ENCODE measurements at places on chromosomes 4 and X.

DNA sequence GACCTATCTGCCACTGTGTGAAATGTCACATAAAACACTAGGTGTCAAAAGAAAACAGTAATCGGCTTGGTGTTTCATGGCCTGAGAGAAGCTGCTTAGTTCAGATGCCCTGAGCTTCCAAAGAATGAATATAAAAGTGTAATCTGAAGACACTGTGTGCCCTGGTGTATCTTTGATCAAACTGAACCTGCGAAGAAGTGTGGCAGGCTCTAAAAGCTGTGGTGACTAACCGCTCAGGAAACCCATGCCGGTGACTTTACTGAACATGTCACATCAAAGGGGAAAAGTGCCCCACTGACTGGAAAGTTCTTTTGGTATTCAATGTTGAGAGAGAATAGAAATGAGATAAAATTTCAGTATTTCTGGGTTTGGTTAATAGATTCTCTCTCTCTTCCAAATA, 89.1 kb downstream of the CLCN4 start:
- DNase-seq: no peak

DNA sequence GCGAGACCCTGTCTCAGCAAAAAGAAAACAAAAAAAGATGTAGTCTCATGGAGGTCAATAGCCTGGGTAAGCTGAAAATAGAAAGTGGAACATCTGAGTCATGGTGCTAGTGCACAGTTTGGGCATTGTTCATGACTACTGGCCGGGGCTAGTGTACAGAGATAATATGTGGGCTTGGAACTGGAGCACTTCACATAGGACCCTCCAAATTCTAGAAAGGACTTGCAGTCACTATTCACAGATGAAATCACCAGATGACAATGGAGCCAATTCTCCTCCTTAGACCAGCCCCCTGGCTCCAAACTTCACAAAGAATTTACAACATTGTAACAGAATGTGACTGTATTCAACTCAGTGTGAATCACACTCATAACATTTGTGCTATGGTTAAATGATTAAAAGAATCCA, 367.8 kb upstream of the SLC7A11 start:
- DNase-seq: peak; percentile 78

GRCh38 chr4:148004228-148004857, 272.5 kb downstream of the ARHGAP10 start:
- DNase-seq: peak; percentile 55

DNA sequence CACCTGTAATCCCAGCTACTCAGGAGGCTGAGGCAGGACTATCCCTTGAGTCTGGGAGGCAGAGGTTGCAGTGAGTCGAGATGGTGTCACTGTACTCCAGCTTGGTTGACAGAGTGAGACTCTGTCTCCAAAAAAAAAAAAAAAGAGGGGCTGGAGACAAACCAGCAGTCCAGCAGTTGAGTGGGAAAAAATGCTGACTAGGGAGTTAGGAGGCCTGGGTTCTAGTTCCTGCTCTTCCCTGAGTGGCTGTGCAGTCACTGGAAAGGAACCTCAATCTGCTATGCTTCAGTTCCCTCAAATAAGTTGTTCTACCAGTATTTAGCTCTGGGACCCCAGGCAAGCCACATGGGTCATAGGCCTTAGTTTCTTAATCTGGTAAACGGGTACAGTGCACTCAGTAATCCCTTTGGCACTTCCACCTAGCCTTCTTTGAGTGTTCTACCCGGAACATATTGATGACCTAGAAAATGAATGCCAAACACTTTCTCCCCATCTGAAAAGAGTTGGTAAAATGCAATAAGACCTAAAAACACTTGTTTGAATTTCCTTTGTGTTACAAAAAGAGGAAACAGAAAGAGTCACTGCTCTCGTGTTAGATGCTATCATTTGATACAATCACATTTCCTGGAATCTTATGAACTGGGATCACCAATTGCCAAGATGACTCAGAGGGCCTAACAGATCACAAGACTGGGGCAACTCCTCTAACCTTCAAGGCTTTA, 99.3 kb upstream of the EGFL6 start:
- peak; percentile 67 for DNase-seq

- DNase-seq: no peak
Measured at GRCh38 chr4:37876156-37876555, 14.7 kb upstream of the TBC1D1 start.

DNA sequence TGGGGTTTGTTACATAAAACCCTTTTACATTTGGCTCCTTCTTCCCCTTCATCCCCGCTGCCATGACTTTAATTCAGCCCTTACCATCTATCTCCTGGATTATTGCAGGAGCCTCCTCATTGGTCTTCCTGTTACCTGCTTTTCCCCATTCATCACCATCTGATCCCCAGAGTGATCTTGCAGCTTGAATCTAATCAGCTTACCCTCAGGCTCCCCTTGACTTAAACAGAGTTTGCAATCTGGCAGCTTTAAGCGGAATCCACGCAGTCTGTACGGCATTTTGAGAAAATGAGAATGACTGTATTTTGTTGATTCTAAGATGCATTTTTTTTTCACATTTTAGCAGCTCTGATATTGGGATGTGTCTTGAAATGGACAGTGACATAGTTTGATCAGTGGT, 14.9 kb upstream of the PPEF1 start:
- no peak for DNase-seq

- no peak for DNase-seq
Measured at GRCh38 chr4:8910100-8910821, 38.6 kb upstream of the HMX1 start.

DNA sequence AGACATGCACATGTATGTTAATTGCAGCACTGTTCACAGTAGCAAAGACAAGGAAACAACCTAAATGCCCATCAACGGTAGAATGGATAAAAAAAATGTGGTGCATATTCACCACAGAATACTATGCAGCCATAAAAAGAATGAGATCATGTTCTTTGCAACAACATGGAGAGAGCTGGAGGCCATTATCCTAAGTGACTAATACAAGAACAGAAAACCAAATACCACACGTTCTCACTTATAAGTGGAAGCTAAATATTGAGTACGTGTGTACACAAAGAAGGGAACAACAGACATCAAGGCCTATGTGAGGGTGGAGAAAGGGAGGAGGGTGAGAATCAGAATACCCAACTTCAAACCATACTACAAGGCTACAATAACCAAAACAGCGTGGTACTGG, 17.4 kb upstream of the LNX1 start:
- no peak for DNase-seq

GRCh38 chr4:8732092-8732491, 139.5 kb downstream of the CPZ start:
- no peak for DNase-seq

DNA sequence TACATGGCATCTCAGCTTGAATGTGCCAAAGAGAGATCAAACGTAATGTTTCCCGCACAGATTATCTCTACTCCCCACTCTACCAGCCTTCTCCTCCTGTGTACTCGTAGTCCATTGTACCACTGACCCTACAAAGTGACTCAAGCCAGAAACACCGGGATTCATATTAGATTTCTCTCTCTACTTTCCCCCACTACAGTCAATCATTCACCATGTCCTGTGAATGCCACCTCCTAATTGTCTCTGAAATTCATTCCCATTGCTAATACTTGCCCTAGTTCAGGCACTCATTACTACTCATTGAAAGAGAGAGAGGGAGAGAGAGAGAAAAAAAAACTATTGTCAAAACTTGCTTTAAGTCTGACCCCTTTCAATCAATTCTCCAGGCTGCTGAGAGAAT, 78.2 kb upstream of the LHFPL1 start:
- DNase-seq: no peak

DNA sequence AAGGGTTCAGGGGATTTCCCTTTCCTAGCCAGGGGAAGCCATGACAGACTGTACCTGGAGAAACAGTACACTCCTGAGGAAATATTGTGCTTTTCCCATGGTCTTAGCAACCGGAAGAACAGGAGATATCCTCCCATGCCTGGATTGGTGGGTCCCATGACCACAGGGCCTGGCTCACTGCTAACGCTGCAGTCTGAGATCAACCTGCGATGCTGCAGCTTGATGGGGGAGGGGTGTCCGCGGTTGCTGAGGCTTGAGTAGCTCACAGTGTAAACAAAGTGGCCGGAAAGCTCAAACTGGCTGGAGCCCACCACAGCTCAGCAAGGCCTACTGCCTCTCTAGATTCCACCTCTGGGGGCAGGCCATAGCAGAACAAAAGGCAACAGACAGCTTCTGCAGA, 819.5 kb downstream of the TECRL start:
- DNase-seq: no peak

DNA sequence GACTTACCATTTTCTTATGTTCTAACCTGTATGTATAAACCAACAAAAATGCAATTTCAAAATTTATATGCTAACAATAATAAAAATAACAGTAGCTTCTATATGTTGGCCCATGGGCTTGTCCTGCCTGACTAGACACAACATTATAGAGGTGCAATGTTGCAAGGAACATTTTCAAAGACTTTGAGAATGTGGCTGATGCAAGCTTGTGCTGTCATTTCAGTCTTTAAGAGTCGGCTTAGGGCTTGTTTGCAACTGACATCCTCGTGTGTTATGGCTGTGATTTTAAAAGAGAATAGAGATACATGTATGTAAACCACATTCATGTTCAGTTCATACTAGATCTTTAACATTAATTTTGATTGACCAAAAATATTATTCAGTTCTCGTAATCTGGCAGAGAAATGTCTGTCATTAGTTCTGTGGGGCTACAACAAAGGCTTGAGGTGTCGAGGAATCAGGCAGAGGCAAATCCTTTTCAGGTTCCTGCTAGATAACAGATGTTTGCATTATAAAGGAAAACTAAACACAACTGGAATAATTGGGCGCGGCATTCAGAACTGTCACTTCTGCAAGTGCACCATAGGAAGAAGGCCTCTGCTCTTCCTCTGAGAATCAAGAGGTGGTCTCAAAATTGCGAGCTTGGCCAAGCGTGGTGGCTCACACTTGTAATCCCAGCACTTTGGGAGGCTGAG, 13.1 kb downstream of the TMSB4X start:
- DNase-seq: peak; percentile 55

DNA sequence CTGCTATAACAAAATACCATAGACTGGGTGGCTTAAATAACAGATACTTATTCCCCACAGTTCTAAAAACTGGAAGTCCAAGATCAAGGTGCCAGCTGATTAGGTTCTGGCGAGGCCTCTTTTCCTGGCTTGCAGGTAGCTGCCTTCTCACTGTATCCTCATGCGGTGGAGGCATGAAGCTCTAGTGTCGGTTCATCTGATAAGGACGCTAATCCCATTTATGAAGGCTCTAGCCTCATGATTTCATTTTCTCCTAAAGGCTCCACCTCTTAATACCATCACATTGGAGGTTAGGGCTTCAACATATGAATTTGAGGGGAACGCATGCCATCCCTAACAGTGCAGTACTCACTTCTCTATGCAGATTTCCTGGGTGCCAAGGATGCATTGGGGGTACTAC, 57.9 kb upstream of the STIM2 start:
- no peak for DNase-seq

DNA sequence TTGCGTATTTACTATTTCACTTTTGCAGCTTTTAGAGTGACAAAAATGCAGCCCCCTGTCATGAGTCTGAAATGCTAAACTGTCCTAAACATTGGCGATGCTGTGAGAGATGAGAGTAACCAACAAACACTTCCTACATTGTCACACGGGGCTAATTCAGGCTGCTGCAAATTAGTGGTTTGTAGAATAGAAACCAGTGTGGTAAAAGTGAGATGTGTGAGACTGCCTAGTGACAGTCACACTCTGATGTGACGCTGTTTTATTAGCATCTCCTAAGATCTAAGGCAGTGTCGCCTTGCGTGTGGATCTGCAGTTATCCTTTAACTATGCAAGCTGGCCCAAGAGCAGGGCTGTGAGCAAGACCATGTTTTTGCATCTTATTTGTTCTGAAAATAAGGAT, 800.2 kb upstream of the TENM3 start:
- no peak for DNase-seq

DNA sequence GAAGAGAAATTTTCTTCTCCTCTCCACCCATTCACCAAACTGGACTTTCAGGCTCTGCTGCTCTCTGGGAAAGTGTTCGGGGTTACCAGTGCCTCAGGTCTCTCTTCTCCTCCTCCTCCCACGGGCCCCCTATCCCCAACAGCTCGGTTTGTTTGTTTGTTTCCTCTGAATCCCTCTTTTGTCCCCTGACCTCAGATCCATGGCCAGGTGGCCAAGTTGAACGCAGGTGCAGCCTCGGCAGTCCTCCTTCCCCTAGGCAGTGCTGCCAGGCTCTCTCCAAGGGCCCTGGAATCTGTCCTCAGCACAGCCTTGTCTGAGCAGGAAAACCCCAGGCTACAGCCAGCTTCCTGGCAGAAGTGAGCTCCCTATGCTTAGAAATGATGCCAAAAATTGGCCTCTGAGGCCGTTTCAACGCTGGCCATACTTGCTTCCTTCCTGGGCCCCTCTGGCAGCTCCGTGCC, 60.0 kb downstream of the FHDC1 start:
- no peak for DNase-seq

DNA sequence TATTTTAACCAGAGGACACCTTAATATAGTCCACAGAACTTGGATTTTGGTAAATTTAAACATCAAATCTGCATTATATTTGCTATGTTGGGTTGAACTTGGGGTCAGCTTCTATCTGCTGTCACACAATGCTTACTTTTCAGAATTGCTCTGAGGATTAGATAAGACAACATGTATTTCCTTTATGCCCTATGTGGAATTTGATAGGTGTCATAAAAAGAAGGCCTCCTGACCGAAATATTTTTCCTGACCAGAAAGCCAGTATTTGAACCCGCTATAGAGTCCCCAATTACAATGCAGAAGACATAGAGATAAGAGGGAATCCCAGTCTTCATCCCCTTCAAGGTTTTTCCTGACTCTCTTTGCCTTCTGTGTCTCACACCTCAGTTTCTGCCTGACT, 4.1 kb downstream of the MTTP start:
- DNase-seq: no peak

DNA sequence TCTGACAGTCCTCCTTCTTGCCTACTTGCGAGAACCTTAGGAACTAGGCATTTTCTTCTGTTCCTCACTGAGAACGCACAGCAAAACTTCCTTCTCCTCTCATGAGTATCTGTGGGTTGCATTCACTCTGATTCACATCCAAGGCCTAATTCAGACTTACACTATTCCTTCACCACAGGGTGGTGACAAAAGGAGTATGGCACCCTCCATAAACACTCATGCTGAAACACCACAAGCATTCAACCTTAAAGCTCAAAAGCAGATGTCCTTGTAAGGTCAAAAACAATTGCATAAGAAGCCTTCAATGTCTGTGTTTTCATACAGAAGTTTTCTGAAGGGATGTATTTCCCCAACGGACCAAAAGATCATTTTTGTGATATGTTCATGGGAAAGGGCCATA, 147.3 kb downstream of the CORIN start:
- DNase-seq: peak; percentile 24

DNA sequence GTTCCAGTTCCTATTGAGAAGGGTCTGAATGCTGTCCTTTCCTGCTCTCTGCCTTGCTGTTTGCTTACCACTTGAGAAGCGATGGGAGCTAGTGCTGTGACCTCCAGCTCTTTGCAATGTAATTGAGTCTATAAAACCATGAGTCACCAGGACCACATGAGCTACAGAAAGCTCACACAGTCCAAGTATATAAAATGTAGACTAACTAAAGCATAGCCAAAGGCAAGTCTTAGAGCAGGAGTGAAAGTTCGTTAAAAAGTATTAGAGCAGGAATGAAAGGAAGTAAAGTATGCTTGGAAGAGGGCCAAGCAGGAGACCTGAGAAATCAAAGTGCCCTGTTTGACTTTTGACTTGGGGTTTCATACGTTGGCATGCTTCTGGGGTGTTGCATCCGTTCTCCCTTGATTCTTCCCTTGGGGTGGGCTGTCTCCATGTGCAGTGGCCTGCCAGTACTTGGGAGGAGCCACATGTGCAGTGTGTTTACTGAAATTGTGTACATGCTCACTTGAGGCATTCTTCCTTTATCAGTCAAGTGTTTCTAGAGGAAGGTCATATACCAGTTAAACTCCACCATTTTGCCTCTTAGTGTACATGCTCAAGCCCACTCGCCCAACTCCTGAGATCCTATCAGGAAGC, 71.3 kb upstream of the KIT start:
- DNase-seq: peak; percentile 53
